ENCODE measurements at places on chromosomes 7 and 10.

DNA sequence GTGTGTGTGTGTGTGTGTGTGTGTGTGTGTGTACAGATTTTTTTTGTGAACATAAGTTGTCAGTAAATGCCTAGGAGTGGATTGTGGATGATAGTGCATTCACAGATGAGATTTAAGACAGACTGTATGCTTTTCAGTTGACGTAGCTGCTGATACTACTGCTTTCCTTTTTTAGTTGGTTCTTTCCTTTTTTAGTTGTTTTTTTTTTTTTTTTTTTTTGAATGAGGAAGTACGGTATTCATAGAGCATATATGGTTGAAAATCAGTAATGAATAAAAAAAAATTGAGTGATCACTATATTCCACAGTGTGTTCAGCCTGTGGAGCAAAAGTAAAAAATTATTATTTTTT is 80.5 kb downstream of the RBM33 start:
- DNase-seq = no peak

DNA sequence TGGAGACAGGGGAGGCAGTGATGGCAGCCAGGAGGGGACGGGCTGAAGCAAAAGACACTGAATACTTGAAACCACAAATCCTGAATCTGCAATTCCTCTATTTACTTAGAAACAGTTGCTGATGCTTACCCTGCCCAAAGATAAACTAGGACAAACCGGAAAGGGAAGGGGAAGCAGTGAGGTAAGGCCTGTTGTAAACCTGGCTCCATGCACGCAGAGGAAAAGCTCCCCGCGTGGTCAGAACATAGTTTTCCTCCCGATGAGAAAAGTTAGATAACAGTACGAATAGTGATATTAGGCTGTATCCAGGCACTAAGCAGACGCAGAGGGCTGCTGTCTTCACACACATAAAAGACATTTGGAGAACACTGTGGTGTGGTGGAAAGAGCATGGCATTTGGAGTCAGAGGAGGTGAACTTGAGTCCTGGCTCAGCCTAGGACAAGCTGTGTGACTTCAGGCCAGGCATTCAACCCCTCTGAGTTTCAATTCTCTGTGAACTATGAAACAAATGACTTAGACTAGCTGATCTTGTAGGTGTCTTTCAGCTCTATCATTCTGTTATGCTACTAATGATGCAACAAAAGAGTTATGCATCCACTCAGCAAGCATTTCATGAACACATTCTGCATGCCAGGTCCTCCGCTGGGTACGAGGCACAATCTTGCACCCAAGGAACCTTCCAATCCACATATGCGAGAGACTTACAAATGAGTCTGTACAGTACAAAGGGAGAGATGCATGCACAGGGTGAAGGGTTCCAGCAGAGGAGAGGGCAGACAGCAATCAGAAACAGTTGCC is 80.9 kb downstream of the SORBS1 start:
- DNase-seq = peak; percentile 84

GRCh38 chr10:122181876-122182275 is 89.2 kb upstream of the BTBD16 start:
- no peak for DNase-seq

DNA sequence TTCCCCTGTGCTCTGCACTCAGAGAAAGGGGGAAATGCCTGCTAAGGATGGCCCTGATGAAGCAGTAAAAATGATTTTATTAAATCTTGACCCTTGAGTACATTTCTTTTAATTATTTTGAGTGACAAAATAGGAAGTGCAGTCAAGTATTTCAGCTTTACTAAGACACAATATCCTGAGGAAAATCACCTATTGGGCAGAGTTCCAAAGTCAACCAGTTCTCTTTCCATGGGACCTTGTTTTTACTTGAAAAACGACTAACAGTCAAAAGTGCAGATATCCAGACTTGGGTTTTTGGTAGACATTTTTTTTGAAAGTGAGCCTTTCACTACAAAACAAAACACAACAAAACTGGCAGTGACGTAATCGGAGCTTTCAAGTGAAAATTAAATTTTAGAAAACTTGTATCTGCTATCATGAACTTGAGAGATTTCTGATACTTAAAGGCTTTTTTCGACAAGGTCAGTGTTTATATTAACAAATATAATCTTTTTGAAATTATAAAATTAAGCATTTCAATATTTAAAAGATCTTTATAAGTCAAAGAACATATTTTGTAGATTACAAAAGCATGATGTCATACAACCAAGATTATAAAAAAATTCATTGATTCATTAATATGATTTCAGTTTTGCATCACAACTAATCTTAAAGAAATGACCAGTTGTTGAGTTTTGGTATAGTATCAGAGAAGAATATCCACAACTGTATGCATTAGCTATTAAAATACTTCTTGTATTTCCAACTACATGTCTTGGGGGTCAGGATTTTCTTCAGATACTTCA is 513.8 kb upstream of the AKR1E2 start:
- no peak for DNase-seq

- no peak for DNase-seq
Observed at GRCh38 chr10:74202356-74202755, 51.3 kb downstream of the ADK start.

GRCh38 chr7:44448922-44449583 is 41.4 kb downstream of the NUDCD3 start:
- DNase-seq = no peak

- no peak for DNase-seq
Observed at GRCh38 chr10:109456566-109457301, 466.6 kb downstream of the XPNPEP1 start.

DNA sequence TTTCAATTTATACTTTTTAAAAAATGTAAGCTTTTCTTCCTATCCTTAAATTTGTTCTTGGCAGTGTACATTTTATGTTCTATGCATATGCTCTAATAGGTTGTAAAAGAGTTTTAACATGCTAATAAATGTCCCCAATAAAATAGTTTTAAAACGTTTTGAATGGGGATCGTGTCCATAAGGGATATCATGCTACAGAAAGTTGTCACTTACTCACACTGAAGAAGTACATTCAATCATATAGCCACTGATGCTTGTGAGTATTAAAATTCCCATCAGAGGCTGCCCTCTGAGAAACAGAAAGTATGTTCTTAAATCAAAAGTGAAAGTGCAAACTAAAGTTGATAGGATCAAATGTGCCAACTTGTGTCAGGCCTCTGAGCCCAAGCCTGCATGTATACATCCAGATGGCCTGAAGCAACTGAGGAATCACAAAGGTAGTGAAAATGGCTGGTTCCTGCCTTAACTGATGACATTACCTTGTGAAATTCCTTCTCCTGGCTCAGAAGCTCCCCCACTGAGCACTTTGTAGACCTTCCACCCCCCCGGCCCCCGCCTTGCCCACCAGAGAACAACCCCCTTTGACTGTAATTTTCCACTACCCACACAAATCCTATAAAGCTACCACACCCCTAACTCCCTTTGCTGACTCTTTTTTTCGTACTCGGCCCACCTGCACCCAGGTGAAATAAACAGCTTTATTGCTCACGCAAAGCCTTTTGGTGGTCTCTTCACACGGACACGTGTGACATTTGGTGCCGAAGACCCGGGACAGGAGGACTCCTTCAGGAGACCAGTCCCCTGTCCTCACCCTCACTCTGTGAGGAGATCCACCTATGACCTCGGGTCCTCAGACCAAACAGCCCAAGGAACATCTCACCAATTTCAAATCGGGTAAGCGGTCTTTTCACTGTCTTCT is 877 bp upstream of the NOD1 start:
- peak; percentile 51 for DNase-seq

DNA sequence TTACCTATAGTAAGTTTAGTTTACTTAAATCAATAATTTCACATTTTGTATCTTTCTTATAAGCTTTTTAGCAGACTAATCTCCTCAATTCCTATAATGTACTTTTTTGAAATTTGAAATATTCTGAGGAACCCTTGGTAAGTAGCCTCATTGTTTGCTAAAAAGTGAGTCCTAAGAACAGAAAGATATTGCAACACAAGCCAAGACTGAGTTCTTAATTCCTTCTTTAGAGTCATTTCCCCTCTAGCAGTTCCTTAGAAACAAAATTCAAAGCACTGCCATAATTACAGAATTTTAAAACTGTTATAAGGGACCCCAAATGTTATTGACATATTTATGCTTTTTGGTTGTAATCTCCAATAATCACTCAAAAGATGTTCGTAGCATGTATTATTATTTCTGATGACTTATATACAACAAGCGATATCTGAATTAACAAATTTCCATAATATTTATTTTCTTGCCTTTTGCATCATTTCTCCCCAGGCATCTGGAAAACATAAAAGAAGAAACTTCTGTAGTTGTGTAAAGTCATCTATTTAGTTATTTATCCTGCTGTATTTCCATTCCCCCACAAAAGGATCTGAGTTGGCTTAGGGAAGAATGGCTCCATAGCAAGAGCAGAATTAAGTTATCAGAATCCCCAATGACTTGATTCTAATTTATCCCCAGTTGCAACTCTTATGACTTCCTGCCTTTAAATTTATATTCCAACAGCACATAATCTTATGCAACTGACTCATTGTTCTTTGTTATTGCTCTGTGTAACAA is 67.8 kb downstream of the TMEM26 start:
- DNase-seq = no peak

DNA sequence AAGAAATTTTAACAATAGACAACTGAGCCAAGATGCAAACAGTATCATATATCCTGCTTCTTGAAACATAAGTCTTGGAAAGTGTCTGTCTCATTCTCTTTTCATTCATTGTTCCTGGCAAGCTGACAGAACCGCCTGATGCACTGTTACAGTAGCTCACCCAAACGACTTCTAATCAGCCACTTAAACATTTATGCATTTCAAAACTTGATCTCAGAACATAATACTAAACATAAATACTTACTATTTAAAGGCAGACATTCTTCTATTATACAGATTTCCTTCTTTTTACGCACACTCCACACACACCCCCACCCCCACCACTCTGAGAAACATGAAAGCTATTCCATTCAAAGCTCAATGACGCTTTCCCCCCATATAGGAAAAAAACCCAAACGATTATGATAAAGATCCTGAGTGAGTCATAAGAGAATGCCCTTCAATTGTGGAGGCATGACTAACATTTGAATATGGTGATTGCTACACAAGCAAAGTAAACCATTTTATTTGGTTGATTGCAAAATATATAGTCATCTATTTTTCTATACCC is 30.5 kb downstream of the SHTN1 start:
- peak; percentile 91 for DNase-seq

DNA sequence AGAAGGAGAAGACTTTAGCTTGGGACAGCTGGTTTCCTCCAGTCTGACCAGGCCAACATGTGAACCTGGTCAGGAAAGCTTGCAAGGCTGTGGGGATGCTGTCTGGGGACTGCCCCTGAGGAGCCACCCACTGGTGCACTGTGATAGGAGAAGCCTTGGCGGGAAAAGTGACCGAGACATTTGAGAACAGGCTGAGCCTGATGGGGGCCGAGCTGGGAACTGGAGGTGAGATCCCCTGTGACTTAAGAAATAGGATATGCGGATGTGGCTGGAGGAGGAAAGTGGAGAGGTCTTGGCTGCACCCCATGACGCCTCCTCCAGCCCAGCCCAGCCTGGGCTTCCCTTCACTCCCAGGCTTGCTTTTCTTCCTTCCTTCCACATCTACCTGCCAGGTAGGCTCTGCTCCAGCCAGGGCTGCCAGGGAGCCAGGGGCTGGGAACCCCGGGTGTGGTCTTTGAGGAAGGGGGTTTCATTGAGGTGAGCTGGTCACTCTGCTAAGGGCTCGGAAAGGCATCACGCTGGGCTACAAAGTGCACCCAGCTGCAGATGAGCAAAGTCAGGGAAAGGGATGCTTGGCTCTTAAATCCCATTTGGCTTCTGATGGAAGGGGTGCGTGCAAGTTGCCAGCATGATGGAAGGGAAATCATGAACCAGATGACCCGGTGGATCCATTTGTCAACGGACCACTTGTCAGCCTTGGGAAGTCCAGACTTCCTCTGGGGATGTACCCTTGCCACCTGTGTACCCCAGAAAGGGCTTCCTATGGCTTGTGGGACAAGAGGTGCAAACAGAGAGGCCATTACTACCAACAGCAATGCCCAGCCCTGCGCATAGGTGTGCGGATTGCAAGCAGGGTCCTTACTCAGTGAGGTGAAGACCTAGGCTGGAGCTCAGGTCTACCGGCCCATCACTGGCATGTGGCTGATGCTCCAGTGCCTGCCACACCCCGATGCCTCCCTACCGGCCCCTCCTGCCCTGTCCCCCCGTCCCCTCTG is 66.3 kb downstream of the C10orf143 start:
- DNase-seq = no peak

DNA sequence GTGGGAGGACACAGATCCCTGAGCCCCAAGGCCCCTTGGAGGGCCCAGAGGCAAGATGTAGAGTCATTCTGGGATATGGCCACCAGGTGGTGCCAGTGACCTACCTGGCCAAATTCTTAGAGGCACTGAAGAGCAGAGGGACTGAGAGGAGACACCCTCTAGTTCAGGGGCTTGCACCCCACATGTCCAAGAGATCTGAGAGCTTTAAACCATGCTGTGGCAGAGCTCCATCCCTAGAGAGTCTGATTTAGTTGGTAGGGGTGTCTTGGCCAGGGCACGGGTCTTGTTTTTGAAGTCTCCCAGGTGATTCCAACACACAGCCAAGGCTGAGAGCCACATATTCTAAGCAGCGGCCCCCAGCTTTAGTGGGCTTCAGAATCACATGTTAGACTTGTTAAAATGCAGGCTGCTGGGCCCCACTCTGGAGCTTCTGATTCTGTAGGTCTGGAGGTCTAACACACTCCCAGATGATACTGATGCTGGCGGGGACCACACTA is 52.5 kb downstream of the PRF1 start:
- DNase-seq = peak; percentile 69

DNA sequence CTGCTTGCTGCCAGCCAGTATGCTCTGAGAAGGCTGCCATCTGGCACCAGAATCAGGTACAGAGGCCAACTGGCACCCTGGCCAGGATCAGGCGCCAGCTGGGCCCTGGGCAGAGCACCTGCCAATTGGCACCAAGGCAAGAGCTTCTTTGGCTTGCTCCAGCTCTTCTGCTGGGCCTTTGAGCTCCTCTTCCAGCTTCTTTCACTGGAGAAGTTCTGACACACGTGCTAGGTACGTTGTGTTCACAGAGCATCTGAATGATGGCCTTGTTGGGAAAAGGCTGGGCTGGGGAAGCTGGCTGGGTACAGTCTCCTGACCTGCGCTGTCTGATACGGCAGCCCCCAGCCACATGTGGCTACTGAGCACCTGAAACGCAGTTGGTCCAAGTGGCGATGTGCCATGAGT is 31.7 kb upstream of the OPALIN start:
- no peak for DNase-seq

- no peak for DNase-seq
Observed at GRCh38 chr10:101744267-101744666, 31.6 kb downstream of the FGF8 start.

DNA sequence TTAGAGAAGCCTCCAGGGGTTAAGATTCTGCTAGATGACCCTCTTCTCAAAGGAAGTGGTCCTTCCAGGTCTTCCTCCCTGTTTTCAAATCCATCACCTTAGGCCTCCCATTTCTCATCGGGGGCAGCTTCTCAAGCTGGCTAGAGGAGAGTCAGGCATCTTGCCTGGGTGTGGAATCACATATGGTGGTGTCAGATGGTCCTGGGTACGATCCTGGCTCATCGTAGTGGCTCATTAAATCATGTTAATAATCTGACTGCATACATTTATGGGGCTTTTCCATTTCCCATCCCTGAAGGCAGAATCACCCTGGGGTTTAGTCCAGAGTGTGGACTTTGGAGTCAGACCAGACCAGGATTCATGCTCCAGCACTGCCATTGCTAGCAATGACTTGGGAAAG is 132.6 kb downstream of the RPS24 start:
- no peak for DNase-seq

GRCh38 chr7:47932016-47932415 is 16.2 kb downstream of the PKD1L1 start:
- DNase-seq = peak; percentile 29

All from fibroblast of pulmonary artery (primary cell).